Bronchial epithelial cell (primary cell): ENCODE measurements at places on chromosomes 5 and 9.
A peak's percentile ranks its signal among the peaks of the same experiment; 100 is the strongest.

DNA sequence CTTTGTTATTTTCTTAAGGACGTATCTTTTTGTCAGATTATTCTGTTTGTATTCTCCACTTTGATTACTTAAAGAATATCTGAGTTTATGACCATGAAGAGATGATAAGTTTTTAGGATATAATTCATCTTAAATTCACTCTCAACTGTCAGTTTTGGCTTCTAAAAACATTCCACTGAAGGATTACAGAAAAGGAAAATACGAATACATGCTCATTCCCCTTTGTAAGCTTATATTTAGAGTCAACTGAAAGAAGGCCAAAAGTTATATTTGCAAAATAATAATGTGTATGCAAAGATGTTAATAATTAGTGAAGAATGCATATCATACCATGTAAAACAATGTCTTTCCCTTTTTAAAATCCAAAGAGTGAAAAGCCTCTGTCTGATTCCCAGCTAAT lies 52.5 kb downstream of the ZNF474 start:
- no peak for DNase-seq

DNA sequence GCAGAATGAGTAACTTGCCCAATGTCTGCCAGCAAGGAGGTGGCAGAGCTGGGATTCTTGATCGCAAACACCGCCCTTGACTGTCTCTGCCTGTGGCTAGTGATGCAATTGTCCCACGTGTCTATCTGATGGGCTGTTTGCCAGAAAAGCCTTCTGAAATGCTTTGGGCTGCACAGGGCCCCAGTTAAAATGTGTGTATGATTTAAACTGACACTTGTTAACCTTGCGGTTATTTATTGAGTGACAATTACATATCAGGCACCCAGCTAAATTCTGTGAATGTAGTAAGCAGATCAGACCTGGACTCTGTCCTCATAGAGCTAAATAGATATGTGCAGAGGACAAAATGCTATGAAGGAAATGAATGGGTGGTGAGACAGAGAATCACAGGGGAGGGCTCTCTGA lies 11.6 kb upstream of the IL12B start:
- DNase-seq = peak; percentile 89

DNA sequence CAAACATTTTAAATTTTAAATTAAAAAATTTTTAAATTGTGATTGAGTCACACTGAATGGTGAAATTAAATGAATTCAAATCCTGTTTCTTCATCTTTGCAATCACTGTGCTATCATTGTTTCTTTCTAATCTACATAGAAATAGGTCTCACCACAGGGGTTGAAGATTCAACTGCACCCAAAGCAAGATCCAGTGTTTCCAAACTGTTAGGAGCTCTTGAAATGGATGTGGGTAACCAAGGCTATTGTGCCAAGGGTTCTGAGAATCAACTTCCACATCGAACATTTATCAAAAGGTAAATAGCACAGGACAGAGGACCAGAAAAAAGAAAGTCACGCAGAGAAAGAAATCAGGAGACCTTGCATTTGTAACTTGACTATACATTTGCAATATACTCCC lies 172.6 kb upstream of the RASEF start:
- DNase-seq = no peak

DNA sequence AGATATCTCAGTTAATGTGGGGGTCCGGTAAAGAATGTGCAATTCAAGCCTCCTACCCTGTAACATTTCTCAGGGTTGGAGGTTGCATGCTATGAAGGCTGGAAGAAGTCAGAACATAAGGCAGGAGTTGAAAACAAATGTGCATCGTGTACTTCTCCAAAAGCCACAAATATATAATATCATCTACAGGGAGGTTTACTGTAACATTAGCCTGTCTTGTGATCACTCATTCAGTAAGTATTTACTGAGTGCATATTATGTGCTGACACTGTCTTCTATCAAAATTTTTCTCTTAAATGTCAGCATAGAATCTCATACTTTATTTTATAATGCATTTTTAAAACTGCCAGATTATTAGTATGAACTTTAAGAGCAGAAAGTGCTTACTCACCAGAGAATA lies 105.6 kb upstream of the ZNF366 start:
- no peak for DNase-seq

- peak; percentile 34 for DNase-seq
Measured at GRCh38 chr9:133991964-133992779, at the start of gene VAV2. TSS of gene VAV2 (minus strand) at chr9:133992324. CDS start at chr9:133992278, 46 bp downstream.

- DNase-seq = peak; percentile 37
Measured at GRCh38 chr9:137453643-137454081, 5.5 kb downstream of the NSMF start.

DNA sequence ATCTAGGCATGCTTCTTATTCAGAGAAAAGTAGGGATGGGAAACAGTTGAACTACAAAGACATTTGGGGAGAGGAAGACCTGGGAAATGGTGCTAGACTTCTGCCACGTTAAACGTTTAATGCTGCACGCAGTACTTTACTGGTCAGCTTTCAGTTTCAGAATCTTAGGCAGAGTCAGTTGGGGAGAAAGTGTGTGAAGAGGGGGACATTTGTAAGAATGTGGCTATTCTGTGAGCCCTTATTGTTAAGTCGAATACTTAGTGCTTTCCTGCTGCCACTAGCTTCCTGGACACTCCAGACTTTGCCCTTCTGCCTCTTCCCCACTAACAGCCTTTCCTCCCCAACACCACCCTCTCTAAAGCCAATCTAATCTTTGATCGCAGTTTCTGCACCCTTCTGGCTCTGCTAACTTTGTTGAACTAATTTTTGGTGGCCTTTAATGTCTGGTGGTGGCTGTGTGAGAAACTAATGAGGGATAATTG lies 6.1 kb downstream of the CYSTM1 start:
- DNase-seq = no peak

- DNase-seq = peak; percentile 97
Measured at GRCh38 chr5:96657068-96657467, 5.1 kb upstream of the CAST start.
